ENCODE measurements at places on chromosomes 4 and X.

GRCh38 chr4:86615501-86615900, 21.4 kb downstream of the PTPN13 start:
- DNase-seq: no peak

GRCh38 chr4:108838451-108838850, 75.6 kb upstream of the ETNPPL start:
- DNase-seq: no peak

DNA sequence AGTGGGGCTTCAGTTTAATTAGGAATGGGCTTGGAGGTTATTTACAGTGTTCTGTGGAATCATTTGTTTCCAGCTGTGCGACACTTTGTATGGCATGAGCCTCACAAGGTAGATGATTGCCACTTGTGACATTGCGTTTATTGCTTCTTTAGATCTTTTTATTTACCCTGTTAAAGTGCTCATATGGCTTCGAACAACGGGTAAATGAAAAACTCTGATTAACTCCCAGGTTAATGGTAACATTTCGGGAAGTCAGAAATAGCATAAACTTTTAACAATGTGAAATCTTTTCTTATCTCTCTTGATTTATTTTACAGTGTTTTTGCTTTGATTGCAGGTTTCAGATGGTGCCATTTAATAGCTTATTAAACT, 494.3 kb downstream of the IDS start:
- DNase-seq: no peak

GRCh38 chr4:40661803-40662202, 32.1 kb upstream of the RBM47 start:
- DNase-seq: no peak

DNA sequence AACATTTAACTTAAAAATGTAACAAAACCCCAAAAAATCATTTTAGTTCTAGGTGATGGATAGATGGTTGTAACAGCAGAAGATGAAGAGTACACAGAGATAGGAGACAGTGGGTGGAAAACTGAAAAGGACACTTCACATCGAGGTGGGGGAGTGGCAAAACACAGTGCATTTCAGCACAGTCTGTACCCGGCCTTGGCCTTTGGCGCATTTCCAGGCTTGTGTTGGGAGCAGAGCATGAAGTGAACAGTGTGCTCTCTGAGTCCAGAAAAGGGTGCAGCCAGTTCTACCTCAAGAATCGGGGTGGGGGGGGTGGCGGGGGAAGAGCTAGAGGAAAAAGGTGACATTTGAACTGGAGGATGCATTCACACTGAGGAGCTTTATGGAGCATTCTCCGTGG, 4.3 kb downstream of the TSPYL2 start:
- peak; percentile 21 for DNase-seq

DNA sequence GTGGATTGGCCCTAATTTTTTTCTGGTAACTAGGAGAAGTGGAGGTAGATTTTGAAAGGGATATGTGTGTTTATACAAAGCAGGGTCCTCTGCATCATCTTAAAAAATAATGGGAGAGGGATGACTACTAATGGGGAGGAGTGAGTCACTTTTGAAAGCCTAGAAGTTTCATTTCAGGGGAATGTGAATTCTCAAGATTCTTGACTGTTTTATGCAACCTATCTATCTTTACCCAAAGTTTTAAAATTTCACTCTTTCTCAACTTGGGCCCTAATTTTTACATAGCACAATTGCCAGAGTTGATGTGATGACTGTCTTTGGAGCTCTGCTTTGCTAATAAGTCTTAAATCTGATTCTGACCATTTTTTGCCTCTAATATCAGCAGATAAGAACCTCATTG, 445.2 kb downstream of the GRXCR1 start:
- peak; percentile 76 for DNase-seq

DNA sequence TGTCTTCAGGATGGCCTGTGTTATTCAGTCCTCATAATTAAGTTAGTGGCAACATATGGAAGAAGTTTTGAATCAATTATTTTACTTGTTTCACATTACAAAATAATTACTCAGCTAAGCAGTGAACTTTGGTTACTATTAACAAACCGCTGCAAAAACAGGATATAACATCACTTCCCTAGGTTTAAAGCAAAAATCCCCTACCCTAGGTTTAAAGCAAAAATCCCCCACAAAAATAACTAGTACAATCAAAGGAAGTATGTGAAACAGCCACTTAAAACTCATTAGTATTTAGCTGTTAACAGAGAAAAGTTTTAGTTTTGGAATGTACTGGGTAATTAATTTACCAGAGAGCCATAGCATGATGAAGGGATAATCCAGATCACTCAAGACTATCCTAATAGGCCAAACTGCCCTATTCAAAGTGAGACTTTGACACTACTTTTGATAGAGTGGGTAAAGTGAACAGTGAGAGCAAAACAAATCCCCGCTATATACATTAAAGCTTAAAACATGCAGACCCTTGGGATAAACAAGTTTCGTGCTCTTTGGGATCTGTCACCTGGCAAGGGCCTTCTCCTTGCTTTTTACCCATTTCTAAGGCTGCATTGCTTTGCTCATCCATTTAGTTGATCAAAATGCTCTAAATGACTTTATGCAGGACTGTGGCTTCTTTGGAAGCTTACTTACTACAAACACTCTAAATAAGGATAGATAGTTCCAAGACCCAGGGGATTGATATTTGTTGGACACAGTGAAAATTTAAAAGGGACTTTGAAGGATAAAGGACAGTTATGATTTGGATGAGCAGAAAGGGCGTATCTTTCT, 36.4 kb upstream of the GPR174 start:
- DNase-seq: no peak

Measured in GM23248 (cell line).